Activated CD4-positive, alpha-beta T cell treated with anti-CD3 and anti-CD28 coated beads, Interleukin-10, Interleukin-2, amounts not matched to agents 100 ng/mL and 50 ng/mL, durations not matched to agents 16 hours and 8 hours (primary cell): ENCODE measurements at places on chromosomes 13 and 19.

- no peak for DNase-seq
These were observed 1.7 kb downstream of the PPAN start for GRCh38 chr19:10107817-10108367.

DNA sequence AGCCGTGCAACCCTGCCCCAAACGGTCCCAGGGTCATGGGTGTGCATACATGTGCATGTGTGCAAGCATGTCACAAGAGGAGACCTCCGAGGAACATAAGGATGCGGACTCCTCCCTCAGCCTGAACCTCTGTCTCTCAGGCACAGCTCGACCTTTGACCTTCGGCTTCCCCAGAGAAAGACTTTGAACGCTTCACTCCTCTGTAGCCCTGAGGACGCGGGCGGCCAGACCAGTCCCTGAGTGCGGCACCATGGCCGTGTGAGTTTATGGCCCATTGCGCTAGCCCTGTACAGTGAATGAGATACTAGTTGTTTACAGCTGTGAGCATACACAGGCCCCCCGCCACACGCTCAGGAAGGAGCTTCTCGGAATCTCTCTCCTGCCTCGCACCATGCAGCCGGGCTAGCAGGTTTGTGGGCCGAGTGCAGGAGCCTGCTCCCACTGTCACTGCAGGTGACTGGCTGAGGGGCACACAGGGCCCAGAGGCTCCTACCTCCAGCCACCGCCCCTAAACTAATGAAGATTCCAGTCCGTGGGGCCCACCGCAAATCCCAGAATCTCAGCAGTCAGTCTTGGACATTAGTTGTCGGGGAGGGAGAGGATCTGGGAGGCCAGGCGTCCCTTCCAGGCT lies 10.8 kb downstream of the RASA3 start:
- no peak for DNase-seq

- DNase-seq = peak; percentile 93
These were observed 572 bp upstream of the FKBP8 start for GRCh38 chr19:18543814-18544475.

DNA sequence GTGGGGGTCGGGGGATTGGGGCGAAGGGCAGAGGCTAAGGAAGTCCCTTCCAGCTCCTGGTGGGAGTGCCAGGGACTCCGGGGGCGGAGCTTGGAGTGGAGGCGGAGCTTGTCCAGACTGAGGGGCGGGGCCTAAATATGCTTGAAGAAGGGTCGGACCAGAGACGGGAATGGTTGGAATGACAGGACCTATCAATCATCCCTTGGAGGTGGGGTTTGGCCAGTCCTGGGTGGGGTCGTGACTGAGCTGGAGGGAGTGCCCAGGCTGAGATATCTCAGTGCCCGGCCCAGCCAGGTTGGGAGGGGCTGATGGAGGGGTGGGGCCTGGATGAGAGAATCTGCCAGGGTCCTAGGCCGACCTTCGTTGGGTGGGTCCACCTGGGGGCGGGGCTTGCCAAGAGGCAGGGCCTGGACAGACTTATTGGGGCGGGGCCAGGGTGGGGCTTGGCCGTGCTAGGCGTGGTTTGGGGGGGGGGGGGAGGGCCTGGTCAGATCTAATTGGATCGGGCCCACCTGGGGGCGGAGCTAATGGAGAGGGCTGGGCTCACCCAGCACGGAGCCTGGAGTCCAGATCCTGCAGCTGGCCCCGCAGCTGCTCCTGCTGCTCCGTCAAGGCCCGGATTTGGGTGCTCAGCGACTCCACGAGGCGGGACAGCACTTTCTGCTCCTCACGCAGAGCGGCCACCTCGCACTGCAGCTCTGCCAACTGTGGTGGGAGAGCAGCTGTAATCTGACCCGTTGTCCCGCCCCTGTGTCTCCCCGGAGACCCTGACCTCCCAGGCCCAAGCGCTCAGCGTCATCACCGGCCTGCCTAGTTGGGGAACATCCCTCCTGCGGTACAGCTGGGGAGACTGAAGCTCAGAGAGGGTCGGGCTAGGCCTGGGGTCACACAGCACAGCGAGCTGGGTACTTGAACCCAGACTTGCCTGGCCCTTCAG lies 2.6 kb upstream of the WIZ start:
- peak; percentile 21 for DNase-seq

GRCh38 chr19:4600893-4601292 lies 38.4 kb upstream of the TNFAIP8L1 start:
- DNase-seq = no peak

- DNase-seq = no peak
These were observed 32.2 kb downstream of the F2RL3 start for GRCh38 chr19:16920816-16921529.

GRCh38 chr13:27979765-27980279 lies 8.7 kb downstream of the URAD start:
- no peak for DNase-seq

- no peak for DNase-seq
These were observed 544.2 kb upstream of the KLF12 start for GRCh38 chr13:74678308-74678965.

GRCh38 chr13:50326811-50327210 lies 311.6 kb downstream of the KCNRG start:
- no peak for DNase-seq

DNA sequence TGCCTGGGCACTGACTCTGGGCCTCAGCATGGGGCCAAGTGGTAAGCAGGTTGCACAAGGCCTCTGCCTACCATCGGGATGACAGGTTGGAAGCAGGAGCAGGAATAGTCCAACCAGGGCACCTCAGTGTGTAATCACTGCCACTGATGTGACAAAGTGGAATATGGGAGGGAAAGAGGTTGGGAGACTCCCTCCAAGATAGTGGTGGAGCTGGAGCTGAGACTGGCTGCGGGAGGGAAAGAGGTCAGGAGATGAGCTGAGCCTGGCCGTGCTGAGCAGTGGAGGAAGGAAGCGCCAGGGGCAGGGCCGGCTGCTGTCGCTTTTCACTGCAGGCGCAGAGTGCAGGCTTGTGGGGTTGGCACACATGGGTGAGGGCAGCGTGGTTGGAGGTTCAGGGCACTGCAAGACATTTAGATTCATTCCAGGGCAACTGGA lies 6.8 kb downstream of the UPF3A start:
- no peak for DNase-seq

DNA sequence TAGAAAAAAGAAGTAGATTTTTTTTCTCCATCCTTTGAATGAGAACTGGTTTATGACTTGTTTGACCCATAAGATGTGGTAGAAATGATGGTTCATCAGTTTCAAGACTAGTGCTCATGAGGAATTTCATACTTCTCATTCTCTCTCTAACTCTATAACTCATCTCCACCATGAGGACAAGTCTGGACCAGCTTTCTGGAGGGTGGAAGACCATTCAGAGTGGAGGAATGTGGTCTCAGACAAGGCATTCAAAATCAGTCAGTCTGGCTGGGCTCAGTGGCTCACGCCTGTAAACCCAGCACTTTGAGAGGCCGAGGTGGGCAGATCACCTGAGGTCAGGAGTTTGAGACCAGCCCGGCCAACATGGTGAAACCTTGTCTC lies 3.5 kb upstream of the EID2 start:
- no peak for DNase-seq

DNA sequence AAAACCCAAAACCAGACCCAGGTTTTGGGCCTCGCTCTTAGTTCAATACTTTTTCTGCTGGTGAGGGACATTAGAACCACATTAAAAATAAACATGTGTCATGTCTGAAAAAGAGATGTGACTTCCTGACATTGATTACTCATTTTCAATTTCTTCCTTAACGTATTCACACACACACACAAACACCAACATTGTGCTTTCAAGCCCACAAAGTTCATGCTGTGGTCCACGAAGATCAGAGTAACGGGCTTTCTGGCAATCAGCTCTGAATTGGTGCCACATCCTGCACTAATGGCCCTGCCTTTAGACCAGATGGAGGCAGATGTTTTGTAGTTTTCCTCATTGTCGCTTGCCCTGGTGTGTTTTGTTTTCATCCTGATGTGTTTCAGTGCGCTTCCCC lies 47.9 kb upstream of the POMP start:
- peak; percentile 47 for DNase-seq

GRCh38 chr13:94708031-94708859 lies 4.1 kb downstream of the SOX21 start:
- no peak for DNase-seq

- no peak for DNase-seq
These were observed 4.2 kb downstream of the SPINT2 start for GRCh38 chr19:38268539-38268938.

- peak; percentile 55 for DNase-seq
These were observed 338 bp downstream of the SLC35E1 start for GRCh38 chr19:16571822-16572331.

- DNase-seq = peak; percentile 36
These were observed 16.2 kb downstream of the TMTC4 start for GRCh38 chr13:100658363-100658762.

DNA sequence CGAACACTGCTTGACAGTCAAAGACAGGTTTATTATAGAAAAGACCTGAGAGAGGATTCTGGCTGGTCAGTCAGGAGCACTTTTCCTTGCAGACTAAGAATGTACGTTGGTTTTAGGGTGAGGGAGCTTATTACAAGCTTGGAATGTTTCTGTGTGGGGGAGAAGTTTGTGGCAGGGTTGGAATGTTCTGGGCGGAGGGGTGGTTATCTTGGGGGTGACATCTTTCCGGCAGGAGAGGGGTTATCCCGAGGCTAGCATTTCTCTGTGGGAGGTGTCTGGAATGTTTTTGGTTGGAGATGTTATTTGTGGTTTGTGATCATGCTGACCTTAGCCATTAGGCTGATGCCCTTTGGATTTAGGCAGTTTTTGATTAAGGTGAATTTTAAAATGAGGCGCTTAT lies 61.8 kb downstream of the ZNF136 start:
- no peak for DNase-seq

- peak; percentile 50 for DNase-seq
These were observed 72.1 kb downstream of the KLF12 start for GRCh38 chr13:74061926-74062595.

- no peak for DNase-seq
These were observed 1.0 kb upstream of the PLK5 start for GRCh38 chr19:1522838-1523237.

- no peak for DNase-seq
These were observed 45.6 kb downstream of the NFIX start for GRCh38 chr19:13040948-13041292.

- no peak for DNase-seq
These were observed 197.1 kb upstream of the TSHZ3 start for GRCh38 chr19:31546205-31546960.

GRCh38 chr13:48158915-48159314 lies 64.0 kb upstream of the MED4 start:
- no peak for DNase-seq

DNA sequence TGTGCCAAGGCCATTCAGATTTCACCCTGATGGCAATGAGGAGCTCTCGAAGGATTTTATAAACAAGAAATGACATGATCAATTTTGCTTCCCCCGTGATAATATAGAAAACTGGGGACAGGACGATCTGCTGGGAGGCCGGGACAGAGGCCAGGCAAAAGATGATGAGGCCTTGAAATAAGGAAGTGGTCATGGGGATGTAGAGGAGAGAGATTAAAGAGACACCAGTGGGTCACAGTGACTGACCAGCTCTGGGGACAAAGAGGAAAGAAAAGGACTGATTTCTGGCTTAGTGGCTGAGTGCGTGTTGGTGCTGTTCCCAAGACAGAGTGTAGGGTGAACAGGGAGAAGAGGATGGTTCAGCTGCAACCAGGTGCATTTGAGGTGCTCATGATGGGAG lies 68.7 kb upstream of the FLT1 start:
- DNase-seq = no peak

DNA sequence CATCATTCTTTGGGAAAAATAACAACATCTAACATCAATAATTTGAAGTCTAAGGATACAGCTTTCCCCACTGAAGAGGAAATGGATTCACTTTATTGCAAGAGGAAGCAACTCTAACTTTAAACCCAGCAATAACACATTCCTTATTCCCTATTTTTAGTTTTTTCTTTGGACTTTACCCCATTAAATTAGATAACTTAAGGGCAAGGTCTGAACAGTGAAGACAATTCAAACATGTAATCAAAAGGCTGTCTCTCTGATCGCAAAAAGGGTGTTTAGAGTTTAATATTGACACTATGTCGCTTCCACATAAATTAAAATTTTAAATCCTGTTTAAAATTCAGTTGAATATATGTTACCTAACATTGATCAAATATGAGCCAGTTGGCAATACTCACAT lies 10.1 kb downstream of the EDNRB start:
- no peak for DNase-seq

GRCh38 chr13:20799726-20800416 lies 26.1 kb upstream of the EEF1AKMT1 start:
- no peak for DNase-seq

DNA sequence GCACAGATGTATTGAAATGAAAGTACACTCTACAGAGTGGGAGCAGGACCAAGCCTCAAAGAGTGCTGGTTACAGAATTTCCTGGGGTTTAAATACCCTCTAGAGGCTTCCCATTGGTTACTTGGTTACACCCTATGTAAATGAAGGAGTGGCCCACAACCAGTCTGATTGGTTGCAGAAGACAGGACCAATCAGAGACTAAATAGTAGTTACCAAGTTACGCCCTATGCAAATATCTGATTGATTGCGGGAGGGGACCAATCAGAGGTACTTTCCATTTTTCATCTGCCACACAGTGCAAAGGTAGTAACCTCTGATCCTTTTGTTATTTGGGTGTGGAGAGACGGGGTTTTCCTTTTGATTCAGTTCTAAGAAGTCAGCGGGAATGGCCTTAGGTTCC lies 5.5 kb upstream of the ZFP82 start:
- no peak for DNase-seq

DNA sequence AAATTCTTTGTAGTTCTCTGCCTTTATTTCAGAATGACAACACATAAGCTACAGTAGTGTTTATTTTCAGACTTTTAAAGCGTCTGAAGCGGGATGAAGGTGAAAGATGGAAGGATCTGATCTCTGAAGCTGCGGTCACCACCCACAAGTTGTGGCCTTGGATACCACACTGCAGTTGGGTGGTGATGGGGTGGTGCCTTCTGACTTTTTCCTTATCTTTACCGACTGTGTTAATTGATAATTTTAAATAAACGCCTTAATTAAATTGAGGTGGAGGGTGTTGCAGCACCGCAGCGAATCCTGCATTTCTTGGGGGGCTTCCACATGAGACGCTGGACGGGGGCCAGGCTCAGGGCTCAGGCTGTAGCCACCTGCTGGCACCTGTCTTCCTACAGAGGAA lies 1.3 kb downstream of the TFDP1 start:
- DNase-seq = peak; percentile 31

GRCh38 chr19:57687363-57688010 lies 5.7 kb downstream of the ZNF551 start:
- no peak for DNase-seq

- no peak for DNase-seq
These were observed 9.6 kb upstream of the BCL3 start for GRCh38 chr19:44738603-44739558.

DNA sequence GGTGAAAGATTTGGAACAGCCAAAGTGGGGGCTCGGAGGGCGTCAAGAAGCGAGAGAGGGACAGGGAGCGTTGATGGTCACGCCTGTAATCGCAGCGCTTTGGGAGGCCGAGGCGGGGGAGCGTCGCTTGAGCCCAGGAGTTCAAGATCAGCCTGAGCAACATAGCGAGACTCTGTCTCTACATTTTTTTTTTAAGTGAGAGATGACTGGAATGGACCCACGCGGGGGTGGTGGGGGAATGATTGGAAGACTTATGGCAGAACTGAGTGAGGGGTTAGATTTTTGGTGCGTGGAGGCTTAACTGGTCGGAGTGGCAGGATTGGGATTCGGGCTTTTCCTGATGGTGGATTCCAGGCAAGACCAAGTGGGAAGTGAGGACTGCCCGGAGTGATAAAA lies 725 bp downstream of the PSMD8 start:
- no peak for DNase-seq

- peak; percentile 8 for DNase-seq
These were observed 40.9 kb downstream of the GNG7 start for GRCh38 chr19:2661615-2662014.
